Gastroesophageal sphincter (tissue), 4 donors: ENCODE measurements at places on chromosomes 5 and 9.

GRCh38 chr9:3088219-3088618 lies 244.3 kb upstream of the PUM3 start:
- no peak for ATAC-seq

- no peak for ATAC-seq
Observed at GRCh38 chr5:28725001-28725400, 1686.6 kb upstream of the CDH9 start.

- no peak for ATAC-seq
Observed at GRCh38 chr9:14889451-14889850, 20.8 kb downstream of the FREM1 start.

- no peak for ATAC-seq
Observed at GRCh38 chr5:103425686-103426454, 136.7 kb downstream of the NUDT12 start.

- ATAC-seq = no peak
Observed at GRCh38 chr5:136424835-136425584, 59.7 kb upstream of the TRPC7 start.

GRCh38 chr9:71734950-71735349 lies 33.4 kb downstream of the CEMIP2 start:
- ATAC-seq = no peak

GRCh38 chr9:4933177-4933576 lies 51.9 kb upstream of the JAK2 start:
- ATAC-seq = no peak

DNA sequence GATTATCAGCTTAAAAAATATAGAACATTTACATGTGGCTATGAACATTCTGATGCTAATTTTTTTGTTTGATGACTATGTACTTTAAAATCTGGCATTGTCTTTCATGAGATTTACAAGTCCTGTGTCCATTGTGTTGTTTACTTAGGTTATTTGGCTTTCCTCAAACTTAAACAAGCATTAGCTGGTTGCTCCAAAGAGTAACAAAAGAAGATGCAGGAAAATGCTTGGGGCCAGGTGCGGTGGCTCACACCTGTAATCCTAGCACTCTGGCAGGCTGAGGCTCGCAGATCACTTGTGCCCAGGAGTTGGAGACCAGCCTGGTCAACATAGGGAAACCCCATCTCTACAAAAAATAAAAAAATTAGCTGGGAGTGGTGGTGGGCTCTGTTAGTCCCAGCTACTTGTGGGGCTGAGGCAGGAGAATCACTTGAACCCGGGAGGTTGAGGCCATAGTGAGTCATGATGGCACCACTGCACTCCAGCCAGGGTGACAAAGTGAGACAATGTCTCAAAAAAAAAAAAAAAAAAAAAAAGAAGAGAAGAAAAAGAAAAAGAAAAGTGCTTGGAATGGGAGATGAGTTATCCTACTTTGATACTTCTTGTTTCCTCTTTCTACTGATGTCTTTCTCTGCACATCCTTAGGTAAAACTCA lies 39.7 kb downstream of the PAM start:
- no peak for ATAC-seq

- no peak for ATAC-seq
Observed at GRCh38 chr5:90747693-90748092, 189.1 kb downstream of the ADGRV1 start.

DNA sequence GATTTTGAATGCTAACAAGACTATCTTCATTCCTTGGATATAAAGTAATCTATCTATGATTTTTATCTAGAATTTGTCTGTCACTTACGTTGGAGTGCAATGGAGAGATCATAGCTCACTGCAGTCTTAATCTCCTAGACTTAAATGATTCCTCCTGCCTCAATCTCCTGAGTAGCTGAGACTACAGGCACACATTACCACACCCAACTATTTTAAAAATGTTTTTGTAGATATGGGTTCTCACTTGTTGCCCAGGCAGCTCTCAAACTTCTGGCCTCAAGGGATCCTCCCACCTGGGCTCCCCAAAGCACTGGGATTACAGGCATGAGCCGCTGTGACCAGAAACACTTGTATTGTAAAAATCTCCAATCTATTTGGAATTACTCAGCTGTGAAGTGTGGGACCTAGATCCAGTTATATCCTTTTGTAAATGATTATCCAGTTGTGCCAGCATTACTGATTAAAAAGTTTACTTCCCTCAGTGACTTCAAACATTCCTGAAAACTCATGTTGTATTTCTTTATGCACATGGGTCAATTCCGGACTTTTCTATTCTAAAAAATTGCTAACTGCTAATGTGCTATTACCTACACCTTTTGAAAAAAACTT lies 1793.8 kb upstream of the WWC1 start:
- ATAC-seq = no peak

- no peak for ATAC-seq
Observed at GRCh38 chr9:85941622-85941940, 635 bp downstream of the NAA35 start.

DNA sequence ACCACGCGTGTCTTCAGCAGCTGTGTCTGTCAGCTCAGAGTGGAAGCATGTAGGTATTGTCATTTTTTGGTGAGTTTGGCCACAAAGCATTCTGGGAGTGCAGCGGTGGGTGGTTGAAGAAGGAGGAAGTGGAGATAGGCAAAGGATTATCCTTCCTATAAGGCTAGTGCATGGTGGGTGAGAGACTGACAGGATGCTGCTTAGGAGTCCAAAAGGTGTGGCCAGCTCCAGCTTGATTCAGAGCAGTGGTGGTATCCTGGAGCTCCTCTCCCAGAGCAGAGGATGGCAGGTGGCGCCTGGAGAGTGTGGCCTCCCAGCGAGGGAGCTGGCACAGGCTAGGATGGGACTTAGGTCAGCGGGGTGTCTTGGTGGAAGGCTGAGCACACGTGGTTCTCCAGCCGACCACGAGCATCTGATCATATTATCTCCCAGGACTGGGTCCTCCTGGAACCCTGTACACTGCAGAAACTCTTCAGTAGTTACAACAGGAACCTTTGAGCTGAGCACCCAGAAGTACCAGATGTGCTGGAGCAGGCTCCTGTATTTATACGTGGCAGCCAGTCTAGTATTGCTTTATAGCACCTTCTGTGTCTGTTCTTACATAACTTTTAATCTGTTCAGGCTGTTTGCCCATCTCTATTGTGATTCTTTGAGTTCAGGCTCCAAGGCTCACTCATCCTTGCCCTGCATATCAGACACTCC lies 29.6 kb downstream of the MAML1 start:
- peak; percentile 23 for ATAC-seq

- no peak for ATAC-seq
Observed at GRCh38 chr5:133644000-133644865, 31.9 kb upstream of the FSTL4 start.

DNA sequence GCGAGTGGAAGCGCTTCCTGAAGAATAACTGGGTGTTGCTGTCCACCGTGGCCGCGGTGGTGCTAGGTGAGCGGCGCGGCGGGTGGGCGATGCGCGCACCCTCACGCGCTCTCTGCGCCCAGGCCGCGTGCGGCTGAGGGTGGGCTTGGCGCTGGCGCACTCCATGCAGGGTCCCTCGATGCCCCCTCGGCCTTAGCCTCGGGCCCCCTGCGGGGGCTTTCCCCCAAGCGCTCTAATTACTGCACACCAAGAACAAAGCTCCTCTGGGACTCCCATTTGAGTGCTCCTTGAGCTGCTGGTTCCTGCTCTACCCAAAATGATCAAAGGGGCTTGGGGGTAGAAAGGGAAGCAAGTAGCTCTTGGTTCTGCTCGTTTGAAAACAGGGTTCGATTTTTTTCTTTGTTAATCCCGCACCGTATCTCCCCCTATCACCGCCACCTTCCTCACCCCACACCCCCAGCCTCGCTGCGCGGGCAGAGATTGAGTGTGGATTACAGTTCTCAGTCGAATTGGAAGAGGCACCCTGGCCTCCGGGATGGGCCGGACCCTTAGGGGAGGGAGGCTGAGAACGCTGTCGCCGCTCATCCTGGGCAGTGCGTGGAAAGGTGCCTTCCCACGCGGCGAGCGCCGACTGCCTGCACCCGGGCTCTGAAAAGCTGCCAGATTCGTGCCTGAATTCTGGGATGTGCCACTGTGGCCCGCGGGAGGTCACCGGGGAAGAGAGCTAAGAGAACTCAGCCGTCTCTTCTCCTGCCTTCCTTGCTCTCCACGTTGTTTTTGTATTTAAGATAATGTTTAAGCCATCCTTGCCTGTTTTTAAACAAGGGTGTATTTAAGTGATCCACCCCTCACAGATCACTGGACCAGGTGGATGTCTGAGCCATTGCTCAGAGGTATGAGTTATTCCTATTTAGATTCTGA lies 697 bp downstream of the SLC1A1 start:
- peak; percentile 5 for ATAC-seq

GRCh38 chr5:112318346-112318745 lies 100.7 kb downstream of the EPB41L4A start:
- ATAC-seq = no peak

- peak; percentile 76 for ATAC-seq
Observed at GRCh38 chr9:13386935-13387733, 107.6 kb upstream of the MPDZ start.
